ENCODE measurements at places on chromosomes 13 and 19. TPM values are rescaled to one million over a fixed set of nuclear protein-coding genes. Genes with fewer than 3 reads are reported as not detected.

GRCh38 chr13:73935991-73936390 lies 198.2 kb downstream of the KLF12 start:
- DNase-seq = no peak

The TMEM145 gene
- 0.36 TPM for total RNA-seq

The RFPL4AL1 gene
- not detected for total RNA-seq

- DNase-seq = no peak
Measured at GRCh38 chr19:13979244-13979615, 26.9 kb downstream of the RFX1 start.

The LILRA1 gene
- 0.22 TPM for total RNA-seq

- DNase-seq = no peak
Measured at GRCh38 chr13:40406405-40407120, 259.9 kb downstream of the FOXO1 start.

The ERICH4 gene
- not detected for total RNA-seq

DNA sequence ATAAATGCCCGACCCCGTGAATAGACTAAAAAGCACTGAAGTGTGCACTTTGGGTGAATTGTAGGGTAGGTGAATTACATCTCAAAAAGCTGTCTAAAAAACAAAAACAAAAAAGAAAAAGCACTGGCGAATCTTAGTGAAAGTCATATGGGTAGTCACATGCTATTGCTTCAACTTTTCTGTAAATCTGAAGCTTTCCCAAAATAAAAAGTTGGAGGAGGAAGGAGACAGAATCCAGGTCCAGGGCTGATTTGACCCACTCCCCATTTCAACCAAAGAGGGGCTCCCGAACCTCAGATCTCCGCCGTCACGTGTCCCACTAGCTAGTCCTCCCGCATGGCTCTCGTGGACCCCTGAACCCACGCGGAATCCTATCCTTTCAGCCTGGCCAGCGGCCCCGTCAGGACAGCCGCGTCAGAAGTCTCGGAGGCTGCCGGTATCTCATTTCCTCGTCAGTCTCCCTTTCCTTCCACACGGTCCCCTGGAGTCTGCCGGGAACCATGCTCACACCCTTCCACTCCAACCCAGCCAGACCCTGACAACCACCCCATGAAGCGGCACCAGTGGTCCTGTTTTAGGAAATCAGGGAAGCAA lies 6.1 kb downstream of the PPP1R12C start:
- no peak for DNase-seq

DNA sequence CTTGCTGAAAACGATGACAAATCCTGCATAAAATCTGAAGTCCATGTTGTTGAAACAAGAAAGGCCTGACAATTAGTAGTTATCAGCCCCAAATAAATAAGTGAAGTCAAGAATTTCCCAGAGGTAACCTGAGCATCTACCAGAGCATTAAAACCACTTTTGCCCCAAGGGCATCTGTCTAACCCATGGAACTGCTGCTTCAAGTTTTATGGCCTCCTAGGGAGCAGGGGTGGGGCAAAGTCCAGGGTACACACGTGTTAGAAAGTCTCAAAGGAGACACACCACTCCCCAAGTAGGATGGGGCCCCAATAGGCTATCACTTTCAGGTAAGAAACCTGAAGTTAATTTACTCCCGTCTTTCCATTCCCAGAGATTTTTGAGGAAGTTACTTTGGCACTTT lies 81.1 kb downstream of the CACNA1A start:
- no peak for DNase-seq

The C2CD4C gene
- 0.63 TPM for total RNA-seq

The MYDGF gene
- 26.3 TPM for total RNA-seq

The GPC6 gene
- total RNA-seq = 1.8 TPM

DNA sequence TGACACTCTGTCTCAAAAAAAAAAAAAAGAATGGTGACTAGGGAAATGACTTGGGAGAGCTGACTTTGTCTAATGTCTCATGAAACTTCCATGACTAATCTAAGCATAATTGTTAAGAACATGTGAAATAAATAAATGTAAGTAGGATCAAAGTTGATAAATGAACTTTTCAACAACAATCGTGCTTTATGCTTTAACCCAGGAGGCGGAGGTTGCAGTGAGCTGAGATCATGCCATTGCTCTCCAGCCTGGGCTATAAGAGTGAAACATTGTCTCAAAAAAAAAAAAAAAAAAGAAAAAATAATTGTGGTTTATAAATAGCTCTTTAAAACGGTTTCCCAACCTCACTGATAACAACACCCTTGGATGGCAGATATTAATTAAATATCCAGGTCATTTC lies 12.9 kb upstream of the AKT2 start:
- DNase-seq = no peak

DNA sequence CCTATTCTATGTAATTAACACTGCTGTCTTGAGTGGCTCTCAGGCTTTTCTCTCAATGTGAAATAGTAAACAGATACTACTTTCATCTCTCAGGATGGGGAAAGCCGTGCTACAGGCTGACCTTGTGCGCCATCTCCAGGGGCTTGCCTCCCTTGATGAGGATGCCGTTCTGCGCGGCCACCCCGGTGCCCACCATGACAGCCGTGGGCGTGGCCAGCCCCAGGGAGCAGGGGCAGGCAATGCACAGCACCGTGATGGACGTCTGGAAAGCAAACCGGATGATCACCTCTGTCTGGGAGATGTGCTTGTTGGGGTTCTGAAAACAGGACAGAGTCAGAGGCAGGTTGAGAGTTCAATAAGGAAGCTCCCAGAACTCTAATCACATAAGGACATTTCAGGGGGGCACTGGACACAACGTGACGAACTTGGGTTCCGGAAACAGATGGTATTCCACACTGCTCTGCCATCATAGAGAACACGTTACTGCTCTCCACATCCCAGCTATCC lies 65.0 kb downstream of the ATP7B start:
- no peak for DNase-seq

The MCEMP1 gene
- total RNA-seq = 0.60 TPM

DNA sequence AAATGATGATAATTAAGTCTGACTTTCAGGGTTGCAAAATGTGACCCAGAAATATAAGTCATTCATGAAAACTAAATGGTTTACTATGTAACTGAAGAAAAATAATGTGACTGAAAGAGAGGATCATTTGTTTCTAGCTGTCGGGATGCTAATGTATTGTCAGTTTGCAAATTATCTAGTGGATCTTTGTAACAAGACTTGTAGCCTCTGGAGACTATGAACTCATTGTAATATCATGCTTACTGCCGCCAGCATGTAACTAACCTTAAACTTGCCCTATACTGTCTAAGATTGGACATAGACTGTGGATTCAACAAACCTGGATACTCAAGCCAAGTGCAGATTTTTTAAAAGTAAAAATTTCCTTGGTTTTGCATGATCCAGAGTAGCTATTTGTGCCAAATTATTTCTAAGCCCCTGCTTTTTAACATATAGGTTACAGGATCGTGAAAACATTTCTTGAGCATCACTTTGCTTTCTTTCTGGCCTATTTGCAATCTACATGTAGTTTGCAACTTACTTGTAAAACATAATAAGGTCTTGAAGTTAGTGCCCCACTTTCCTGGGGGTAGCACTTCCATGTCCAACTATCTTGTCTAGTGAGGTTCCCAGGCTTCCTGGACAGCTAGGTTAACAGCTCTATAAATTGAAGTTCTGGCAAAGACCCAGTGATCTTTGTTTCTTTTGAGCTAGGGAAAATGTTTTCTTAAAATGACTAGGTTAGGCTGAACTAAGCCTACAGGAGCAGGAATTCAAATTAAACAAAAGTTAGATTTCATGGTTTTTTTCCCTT lies 3.3 kb upstream of the POSTN start:
- no peak for DNase-seq

DNA sequence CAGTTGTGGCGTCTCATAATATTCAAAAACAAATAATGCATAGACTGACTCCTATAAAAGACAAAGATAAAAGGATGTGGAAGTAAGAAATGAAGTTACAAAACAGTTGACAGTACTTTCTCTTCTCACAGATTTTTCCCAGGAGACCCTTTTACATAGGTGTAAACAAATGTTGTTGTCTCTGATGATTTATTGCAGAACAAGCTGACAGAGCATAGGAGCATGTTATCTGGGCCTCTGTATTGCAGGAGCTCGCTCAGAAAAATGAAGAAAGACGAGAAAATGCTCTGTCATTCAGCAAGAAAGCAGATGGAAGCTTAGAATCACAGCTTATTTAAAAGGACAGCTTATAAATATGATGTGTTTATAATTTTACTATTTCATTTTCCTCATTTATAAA lies 353.6 kb upstream of the GPC6 start:
- DNase-seq = no peak

- DNase-seq = no peak
Measured at GRCh38 chr19:29086182-29086581, 126.8 kb downstream of the UQCRFS1 start.

The PDE4C gene
- 2.4 TPM for total RNA-seq

The SLAIN1 gene
- total RNA-seq = 8.0 TPM

GRCh38 chr13:70388935-70389334 lies 280.7 kb upstream of the KLHL1 start:
- no peak for DNase-seq

The B3GNT8 gene
- 10.3 TPM for total RNA-seq

- no peak for DNase-seq
Measured at GRCh38 chr13:36668316-36668715, 5.5 kb upstream of the SERTM1 start.

The LYL1 gene
- 6.3 TPM for total RNA-seq

The CEBPA gene
- 1.7 TPM for total RNA-seq

The ZNF709 gene
- 1.1 TPM for total RNA-seq

The PEG3 gene
- total RNA-seq = 10.0 TPM

GRCh38 chr13:100508996-100509395 lies 79.6 kb downstream of the GGACT start:
- DNase-seq = no peak

- DNase-seq = no peak
Measured at GRCh38 chr19:40147693-40148347, 43.4 kb upstream of the MAP3K10 start.

- DNase-seq = no peak
Measured at GRCh38 chr19:41967054-41967783, 8.1 kb upstream of the RABAC1 start.

- DNase-seq = no peak
Measured at GRCh38 chr13:106178816-106179215, 356.6 kb downstream of the EFNB2 start.

The ZNF446 gene
- total RNA-seq = 4.9 TPM

All from left ventricle myocardium inferior (tissue), 1 donor.